ENCODE measurements at places on chromosomes 1 and 21.
A peak's percentile ranks its signal among the peaks of the same experiment; 100 is the strongest.

- no peak for DNase-seq
Measured at GRCh38 chr1:203410182-203410900, 59.4 kb upstream of the FMOD start.

DNA sequence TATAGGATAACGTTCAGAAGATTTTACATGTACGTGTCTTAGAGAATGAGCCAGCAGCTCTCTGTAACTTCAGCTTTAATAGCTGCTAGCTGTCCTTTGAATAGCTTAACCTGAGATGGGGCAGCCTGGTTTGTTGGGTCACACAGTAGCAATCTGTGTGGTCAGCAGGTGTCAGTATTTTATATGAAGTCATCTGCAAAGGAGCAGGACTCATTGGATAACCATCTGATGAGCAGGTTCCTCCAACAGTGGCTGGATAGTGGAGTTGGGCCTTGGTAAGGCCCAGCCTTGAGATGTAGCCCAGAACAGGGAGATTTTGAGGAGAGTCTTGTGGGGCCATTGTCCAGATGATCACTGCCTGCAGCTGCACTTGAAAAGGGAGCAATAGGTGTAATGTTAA is 6.4 kb downstream of the GSTM5 start:
- DNase-seq, result peak; percentile 20

- peak; percentile 63 for DNase-seq
Measured at GRCh38 chr1:201970334-201971159, 11.9 kb upstream of the RNPEP start.

DNA sequence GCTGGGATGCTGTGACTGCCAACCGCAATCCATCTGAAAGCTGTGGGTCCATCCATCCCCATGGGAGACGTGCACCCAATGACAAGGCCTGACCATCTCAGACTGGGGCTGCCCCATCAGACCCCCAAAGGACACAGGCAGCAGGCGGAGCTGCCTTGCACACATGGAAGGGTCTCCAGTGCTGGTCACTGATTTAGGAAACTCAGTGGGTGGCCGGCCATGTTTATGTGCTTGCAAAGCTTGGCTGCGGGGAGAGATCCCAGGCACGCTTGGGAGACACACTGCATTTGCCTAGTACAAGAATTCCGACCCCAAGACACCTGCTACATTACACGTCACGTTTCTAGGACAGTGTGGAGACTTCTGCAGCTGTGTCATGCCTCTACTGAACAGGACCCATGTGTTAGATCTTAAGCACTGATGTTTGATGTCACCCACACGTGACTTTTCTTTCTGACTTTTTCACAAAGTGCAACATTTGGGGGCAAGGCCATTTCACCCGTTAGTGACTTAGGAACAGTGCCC is 181.4 kb downstream of the CLIC6 start:
- no peak for DNase-seq

- DNase-seq, result no peak
Measured at GRCh38 chr21:16534408-16535101, 804.8 kb downstream of the USP25 start.

GRCh38 chr1:194024659-194025058 is 838.2 kb upstream of the B3GALT2 start:
- peak; percentile 81 for DNase-seq
